ENCODE measurements at places on chromosomes 5 and 9.
A peak's percentile ranks its signal among the peaks of the same experiment; 100 is the strongest.

DNA sequence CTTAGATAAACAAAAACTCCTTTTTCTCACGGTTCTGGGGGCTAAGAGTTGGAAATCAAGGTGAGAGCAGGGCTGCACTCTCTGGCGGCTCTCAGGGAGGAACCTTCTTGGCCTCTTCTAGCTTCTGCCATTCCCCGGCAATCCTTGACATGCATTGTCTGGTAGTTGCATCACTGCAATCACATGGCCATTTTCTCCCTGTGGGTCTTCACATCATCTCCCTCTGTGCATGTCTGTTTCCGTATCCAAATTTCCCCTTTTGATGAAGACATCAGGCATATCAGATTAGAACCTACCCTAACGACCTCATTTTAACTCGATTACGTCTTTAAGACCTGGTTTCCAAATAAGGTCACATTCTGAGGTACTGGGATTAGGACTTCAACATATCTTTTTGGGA lies 129.2 kb upstream of the MAN2A1 start:
- no peak for DNase-seq

- peak; percentile 80 for DNase-seq
Measured at GRCh38 chr9:133534346-133535291, at the start of gene ADAMTSL2. TSS of gene ADAMTSL2 (plus strand) at chr9:133534704. CDS start at chr9:133536713, 2,009 bp downstream.

- DNase-seq: no peak
Measured at GRCh38 chr5:59559323-59559722, 334.2 kb downstream of the PDE4D start.

DNA sequence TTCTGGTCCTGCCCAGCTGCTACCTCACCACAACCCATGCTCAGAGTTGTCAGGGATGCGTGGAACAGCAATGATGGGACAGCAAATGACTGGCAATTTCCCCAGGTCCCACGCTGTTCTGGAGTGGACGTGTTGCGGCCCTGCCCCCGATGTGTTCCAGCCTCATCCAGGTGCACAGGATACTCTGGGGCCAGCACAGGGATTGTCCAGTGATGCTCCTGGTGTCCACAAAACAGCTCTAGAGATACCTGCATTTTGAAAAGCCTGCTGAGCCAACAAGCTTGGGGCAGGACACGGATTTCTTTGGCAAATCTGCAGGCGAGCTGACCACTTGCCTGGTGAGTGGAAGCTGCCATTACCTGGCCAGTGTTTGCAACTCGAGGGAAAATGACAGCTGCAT lies 88.7 kb downstream of the ANKRD33B start:
- no peak for DNase-seq

- DNase-seq: no peak
Measured at GRCh38 chr5:107329850-107330249, 340.9 kb downstream of the EFNA5 start.

DNA sequence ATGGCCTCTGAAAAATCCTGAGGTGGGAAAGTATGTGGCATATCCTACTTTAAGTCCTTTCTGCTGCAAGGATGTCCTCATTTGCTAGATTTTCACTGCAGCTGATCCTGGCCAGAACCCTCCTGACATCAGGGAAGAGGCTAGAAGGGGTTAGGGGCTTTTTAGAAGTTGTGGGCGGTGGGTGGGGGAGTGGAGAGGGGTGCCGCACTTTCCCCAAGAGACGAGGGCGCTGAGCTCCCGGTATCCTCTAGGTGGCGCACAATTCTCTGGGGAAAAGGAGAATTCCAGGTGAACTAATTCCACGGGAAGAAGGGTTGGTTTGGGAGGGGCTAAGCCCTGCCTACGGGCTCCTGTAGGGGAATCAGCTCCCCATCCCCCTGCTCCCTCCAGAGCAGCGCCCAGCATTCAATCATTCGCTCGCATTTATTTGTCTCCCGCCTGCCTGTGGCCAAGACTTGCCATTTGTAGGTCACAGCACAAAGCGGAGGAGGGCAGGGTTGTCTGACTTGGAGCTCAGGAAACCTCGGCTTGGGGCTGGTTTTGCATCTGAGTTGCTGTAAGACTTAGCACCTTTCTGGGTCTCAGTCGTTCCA lies 42.9 kb upstream of the HAND1 start:
- DNase-seq: peak; percentile 35

GRCh38 chr9:123952641-123953495 lies 22.9 kb upstream of the DENND1A start:
- DNase-seq: no peak

DNA sequence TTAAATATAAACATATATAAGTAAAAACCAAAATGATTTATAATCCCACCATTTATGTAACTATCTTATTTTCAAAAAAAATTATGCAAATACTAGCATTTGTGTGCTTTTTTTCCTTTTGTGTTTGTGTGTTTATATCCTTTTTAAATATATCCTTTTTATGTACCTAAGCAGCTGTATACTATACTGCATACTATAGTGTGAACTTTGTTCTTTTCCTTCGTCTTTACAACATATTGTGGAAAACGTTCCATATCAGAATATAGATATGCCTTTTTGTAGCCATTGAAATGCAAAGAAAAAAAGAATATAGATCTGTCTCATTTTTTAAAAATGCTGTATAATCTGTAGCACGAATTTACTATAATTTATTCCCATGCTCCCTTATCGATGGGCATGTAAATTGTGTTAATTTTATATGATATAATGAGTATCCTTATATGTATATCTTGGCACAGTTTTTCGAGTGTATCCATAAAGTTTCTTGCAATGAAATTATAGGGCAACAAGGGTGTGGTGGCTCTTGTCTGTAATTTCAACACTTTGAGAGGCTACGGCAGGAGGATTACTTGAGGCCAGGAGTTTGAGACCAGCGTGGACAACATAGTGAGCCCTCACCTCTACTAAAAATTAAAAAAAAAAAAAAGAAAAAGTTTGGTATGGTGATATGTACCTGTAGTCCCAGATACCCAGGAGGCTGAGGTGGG lies 83.3 kb downstream of the STK32A start:
- no peak for DNase-seq

DNA sequence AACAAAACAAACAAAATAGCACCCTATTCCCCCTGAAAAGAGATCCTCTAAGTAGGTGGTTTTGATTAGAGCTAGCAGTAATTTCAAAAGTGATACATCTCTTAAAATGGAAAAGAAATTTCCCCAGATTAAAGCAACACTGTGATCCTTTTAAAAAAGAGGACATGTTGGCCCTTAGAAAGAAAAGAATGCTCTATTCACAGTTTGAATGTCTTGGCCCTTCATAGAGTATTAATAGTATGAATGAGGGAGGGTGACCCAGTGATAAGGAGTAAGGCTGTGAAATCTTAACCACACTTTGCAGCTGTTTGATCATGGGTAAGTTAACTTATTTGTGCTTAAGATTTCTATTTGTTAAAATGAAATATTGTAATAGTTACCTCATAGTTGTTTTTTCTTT lies 467.7 kb upstream of the MEF2C start:
- DNase-seq: no peak

- no peak for DNase-seq
Measured at GRCh38 chr9:27425827-27426510, 98.1 kb upstream of the IFNK start.

- peak; percentile 35 for DNase-seq
Measured at GRCh38 chr9:92535940-92536850, at the start of gene ECM2. TSS of gene ECM2 (minus strand) at chr9:92535990. CDS start at chr9:92522866, 13,124 bp downstream.

- DNase-seq: no peak
Measured at GRCh38 chr9:120692901-120693699, 21.2 kb downstream of the MEGF9 start.

DNA sequence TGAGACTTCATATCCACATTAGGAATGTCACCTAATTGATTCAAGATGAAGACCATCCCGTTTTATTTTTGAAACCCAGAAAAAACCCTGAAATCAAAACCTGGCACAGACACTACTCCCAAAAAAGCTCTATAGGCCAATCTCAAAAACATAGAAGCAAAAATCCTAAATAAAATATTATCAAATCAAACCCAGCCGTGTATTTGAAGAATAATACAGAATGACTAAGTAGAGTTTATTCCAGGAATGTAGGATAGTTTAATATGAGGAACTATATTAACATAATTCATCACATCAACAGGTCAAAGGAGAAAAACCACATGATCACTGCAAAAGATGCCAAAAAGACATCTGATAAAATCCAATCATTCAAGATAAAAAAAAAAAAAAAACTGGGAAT lies 167.1 kb downstream of the ACTL7B start:
- no peak for DNase-seq

DNA sequence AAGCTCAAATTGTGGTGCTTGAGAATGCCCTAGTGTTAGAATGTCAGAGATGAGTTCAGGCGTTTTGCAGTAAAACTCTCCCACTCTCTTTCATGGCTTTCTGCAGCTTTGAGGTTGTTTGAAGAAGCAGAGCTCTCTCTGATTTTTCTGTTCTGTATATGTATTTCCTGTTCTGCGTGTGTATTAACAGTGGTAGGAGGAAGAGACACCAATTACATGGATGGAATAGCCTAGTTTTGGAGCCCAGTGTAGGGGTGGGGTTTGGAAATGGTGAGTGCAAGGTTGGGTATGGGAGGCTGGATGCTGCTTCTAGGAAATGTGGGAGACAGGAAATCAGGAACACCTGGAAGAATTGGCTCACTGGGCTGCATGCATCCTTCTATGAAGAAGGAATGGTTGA lies 12.4 kb downstream of the LARP1 start:
- DNase-seq: no peak

DNA sequence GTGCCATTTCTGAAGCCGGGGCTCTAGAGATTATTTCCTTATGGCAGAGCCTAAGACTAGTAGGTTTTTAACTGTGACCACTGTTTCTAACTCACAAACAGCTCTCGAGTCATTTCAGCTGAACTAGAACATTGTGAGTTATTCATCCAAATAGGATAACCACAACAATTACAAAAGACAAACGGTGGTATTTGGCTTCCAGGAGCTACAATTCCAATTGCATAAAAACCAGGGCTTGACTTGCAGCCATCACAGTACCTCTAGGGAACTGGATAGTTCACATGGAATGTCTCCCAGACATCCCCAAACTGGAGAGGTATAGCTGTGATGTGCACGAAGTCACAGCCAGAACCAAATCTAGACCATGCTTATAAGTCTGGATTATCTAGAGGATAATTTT lies 224.8 kb downstream of the FAM114A2 start:
- no peak for DNase-seq

DNA sequence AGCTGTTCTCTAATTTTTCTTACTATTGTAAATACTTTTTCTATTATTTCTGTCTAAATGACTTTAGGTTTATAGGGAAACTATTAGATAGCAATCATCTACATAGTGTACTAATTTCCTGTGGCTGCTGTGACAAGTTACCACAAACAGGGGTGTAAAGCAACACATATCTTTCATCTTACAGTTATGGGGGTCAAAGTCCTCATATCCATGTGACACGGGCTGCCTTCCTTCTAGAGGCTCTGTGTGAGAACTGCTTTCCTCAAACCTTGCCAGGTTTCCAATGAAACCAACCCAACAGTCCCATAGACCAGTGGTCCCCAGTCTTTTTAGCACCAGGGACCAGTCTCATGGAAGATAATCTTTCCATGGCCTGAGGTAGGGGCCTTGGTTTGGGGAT lies 189.1 kb downstream of the ROR2 start:
- no peak for DNase-seq

DNA sequence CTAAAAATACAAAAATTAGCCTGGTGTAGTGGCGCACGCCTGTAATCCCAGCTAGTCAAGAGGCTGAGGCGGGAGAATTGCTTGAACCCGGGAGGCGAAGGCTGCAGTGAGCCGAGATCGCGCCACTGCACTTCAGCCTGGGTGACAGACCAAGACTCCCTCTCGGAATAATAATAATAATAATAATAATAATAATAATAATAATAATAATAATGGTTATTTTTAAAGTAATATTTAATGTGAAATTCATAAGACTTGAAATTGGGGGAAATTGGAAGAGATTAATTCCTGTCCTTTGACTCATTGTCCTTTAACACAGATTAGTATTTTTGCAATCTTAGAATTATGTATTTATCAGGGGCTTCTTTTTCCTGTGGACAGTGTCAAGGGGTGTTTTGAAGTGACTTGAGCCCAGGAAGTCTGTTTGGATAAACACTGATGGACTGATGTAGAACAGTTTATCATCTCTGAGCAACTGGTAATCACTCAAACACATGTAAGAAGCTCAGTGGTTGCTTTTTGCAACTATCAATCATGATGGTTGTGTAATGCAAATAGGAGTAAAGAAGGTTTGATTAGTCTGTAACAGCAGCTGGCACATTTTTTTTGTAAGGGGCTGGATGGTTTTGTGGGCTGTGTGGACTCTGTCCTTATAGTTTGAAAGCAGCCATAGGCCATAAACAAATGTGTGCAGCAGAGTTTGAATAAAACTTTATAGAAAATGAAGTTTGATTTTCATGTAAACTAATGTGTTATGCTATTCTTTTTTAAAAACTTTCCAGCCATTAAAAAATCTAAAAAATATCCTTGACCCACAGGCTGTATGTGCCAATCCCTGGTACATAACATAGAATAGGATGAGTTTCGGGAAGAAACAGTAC lies 93.5 kb downstream of the F2RL2 start:
- DNase-seq: no peak

- DNase-seq: no peak
Measured at GRCh38 chr9:117777823-117778222, 73.6 kb downstream of the TLR4 start.

DNA sequence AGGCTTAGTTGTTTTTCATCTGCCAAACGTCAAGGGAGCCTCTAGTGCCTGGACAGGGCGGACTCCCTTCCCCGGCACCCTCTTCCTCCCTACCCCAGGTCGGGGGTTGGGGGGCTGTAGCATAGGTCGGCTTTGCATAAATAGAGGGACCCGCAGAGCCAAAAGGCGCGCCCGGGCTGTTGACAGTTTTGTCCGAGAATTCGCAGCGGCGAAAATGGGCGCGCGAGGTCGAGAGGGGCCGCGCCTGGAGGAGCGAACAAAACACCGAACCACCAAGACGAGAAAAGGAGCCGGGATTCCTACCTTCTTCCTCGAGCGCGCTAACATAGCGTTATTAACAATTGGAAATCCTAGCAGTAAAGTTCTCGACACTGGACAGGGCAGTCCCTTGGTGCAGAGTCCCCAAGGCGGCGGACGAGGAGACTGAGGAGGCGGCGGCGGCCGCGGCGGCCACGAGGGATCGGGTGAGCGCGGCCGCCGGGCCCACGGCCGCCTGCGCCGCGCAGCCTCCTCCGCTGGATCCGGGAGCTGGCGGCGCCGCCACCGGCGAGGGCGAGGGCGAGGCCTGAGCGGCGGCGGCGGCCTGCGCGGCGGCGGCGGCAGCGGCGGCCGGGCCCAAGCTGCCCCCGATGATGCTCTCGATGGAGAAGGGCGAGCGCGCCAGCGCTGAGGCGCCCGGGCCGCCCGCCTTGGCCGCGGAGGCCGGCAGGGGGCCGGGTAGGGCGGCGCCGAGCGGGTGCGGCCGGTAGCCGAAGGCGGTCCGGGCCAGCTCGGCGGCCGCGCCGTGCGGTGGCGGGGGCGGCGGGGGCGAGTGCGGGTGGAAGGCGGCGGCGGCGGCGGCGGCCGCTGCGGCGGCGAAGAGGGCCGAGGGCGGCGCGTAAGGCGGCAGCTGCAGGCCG lies 1.7 kb downstream of the FOXD1 start:
- DNase-seq: no peak

- no peak for DNase-seq
Measured at GRCh38 chr9:121424024-121424432, 54.0 kb upstream of the STOM start.

- DNase-seq: no peak
Measured at GRCh38 chr9:19050637-19051591, 1.7 kb downstream of the RRAGA start.

- peak; percentile 36 for DNase-seq
Measured at GRCh38 chr5:159181152-159181551, 28.2 kb downstream of the RNF145 start.

All from foreskin fibroblast (primary cell).